GM04504 (cell line): ENCODE measurements at places on chromosomes 13 and 19.

DNA sequence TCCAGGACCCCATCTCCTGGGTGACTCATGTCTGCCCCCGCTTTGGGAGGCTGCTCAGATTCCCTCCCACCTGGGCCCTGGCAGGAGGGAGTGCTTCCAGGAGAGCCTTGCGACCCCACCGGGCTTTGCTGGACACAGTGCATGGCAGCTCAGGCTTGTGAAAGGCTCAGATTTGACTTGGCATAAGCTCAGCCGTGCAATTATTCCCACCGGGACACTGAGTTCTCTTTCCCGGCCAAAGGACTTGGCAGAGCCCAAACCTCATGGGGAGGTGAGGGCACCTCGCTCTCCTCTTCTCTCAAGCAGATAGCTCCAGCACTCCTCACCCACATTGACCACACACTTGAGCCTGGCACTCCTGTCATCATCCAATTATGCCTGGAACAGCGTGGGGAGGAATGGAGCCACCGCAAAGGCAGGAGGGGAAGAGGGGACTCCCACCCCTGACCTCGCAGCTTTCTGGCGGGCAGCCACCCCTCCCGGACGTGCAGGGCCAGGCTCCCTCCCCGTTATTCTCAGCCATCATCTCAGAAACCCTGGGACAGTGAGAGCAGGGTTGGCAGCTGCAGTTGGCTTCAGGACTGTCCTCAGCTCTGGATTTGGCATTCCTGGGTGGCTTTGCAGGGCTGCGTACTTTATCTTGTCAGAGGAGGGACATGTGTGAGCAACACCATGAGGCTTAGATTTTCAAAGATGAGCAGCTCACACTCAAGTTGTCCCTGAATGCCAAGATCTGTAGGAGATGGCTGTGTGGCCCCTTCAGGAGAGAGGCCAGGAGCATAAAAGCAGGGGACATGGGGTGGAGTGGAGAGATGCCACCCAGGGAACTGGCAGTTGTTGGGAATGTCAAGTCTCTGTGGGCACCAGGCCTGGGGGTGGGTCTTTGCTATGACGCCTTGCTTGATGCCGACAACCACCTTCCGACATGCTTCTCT, 306.2 kb downstream of the TEX29 start:
- DNase-seq, result no peak

DNA sequence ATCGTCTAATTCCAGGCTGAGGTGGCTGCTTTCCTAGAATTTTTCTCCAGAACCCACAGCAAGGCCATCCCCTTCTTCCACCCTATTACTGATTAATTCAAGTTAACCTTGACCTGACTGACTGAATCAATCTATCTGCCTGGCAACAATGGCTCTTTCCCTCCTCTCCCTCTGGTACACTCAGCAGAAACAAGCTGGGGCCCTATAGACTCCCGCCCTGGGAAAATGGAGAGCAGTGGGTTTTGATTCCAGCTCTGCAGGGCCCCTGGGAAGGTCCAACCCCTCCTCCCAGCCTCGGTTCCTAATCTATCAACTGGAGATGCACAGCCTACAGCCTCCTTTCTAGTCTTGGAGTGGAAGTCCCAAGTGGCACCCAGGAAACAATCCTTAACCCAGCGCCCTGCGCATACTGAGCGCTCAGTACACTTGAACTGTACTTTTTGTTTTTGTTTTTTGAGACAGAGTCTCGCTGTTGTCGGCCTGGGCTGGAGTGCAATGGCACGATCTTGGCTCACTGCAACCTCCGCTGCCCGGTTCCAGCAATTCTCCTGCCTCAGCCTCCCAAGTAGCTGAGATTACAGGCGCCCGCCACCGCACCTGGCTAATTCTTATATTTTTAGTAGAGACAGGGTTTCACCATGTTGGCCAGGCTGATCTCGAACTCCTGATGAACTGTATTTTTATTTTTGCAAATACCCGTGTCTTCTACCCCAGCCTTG, 5.2 kb upstream of the C3 start:
- DNase-seq, result no peak

DNA sequence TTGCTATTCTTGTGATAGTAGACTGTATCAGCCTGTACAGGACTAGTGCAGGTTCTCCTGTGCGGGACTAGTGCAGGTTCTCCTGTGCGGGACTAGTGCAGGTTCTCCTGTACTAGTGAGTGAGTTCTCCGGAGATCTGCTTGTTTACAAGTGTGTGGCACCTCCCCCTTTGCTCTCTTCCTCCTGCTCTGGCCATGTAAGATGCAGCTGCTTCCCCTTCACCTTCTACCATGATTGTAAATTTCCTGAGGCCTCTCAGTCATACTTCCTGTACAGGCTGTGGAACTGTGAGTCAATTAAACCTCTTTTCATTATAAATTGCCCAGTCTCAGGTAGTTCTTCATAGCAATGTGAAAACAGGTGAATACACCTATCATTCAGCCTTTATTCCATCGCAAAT, 289.6 kb downstream of the TEX29 start:
- DNase-seq, result no peak

DNA sequence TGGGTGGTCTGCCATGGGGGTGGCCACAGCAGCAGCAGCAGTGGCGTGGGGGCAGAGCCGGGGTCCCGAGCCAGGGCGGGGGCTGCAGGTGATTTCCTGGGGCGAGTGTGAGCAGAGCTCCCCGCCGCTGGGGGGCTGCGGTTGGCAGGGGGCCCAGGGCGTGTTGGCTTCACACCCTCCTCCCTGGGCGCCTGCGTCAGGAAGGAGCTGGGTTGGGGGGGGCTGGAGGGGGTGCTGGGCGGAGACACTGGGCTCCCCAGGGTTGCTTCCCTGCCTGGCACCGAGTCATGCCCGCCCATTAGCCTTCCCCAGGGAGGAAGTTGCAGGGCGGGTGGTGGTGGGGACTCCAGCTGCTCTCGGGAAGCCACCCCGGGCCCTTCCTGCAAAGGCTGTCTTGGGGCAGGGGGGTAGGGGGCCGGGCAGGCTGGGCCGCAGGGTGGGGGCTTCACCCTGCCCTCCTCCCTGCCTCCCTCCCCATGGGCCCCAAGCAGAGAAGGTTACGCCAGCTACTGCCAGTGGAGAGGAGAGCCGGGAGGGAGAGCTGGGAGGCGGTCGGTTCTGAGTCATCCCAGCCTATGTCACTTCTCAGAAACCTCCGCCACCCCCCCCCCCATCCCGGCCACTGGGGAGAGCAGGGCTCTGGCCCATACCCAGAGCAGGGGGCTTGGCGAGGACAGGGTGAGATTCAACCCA, 4.6 kb downstream of the MIDN start:
- peak; percentile 96 for DNase-seq

GRCh38 chr13:113860665-113861432, 3.0 kb downstream of the GAS6 start:
- no peak for DNase-seq
